ENCODE measurements at places on chromosomes 12 and 14. TPM values are rescaled to one million over a fixed set of nuclear protein-coding genes. Genes with fewer than 3 reads are reported as not detected.

Gene MYF5
- total RNA-seq = not detected

Gene KRT4
- total RNA-seq = not detected

Gene TTC9
- total RNA-seq = 13.1 TPM

Gene MDGA2
- not detected for total RNA-seq

Gene STRAP
- 93.5 TPM for total RNA-seq

Gene LPAR5
- 6.2 TPM for total RNA-seq

Gene FAM181A
- not detected for total RNA-seq

Gene PYGL
- total RNA-seq = 0.66 TPM

Gene KITLG
- 0.16 TPM for total RNA-seq

Gene MANSC1
- total RNA-seq = 0.66 TPM

Data from T-helper 2 cell treated with Interferon-gamma antibody and Interleukin-4, amounts not matched to agents 100 ng/mL and 5 ng/mL, for 36 hours (primary cell).